MV-4-11 (cell line): ENCODE measurements at places on chromosomes 5 and 9.
A peak's percentile ranks its signal among the peaks of the same experiment; 100 is the strongest.

- DNase-seq: no peak
Observed at GRCh38 chr5:154618696-154619095, 136.5 kb upstream of the LARP1 start.

- no peak for DNase-seq
Observed at GRCh38 chr5:129608350-129608749, 139.5 kb upstream of the MINAR2 start.

- no peak for DNase-seq
Observed at GRCh38 chr9:125977223-125977622, 230.1 kb downstream of the PBX3 start.

DNA sequence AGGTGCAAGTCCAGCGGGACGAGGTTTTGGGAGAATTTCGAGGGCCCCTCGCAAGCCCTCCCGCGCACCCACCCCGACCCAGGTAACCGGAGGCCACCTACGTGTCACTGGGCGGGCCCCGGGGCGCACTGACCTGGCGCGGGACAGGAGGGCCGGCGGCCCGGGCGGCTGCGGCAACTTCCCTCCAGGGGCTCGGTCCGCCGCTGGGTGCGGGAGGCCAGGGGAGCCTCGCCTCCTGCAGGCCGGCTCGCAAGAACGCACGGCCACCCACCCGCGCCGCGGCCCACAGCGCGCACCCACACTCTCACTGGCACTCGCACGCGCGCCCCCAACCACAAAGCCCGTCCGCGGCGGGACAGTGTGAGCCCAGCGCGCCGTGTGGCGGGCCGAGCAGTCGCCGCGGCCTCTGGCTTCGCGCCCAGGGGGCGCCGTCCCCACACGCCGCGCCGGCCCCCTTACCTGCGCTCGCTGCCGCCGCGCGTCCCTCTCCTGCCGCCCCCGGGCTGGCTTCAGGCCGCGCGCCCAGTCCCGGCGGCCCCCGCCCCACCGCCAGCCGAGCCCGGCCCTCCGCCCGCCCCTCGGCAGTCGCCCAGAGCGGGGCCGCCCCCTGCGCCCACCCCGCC lies 451 bp downstream of the LPAR1 start:
- DNase-seq: peak; percentile 36
